ENCODE measurements at places on chromosomes 5 and 9.

DNA sequence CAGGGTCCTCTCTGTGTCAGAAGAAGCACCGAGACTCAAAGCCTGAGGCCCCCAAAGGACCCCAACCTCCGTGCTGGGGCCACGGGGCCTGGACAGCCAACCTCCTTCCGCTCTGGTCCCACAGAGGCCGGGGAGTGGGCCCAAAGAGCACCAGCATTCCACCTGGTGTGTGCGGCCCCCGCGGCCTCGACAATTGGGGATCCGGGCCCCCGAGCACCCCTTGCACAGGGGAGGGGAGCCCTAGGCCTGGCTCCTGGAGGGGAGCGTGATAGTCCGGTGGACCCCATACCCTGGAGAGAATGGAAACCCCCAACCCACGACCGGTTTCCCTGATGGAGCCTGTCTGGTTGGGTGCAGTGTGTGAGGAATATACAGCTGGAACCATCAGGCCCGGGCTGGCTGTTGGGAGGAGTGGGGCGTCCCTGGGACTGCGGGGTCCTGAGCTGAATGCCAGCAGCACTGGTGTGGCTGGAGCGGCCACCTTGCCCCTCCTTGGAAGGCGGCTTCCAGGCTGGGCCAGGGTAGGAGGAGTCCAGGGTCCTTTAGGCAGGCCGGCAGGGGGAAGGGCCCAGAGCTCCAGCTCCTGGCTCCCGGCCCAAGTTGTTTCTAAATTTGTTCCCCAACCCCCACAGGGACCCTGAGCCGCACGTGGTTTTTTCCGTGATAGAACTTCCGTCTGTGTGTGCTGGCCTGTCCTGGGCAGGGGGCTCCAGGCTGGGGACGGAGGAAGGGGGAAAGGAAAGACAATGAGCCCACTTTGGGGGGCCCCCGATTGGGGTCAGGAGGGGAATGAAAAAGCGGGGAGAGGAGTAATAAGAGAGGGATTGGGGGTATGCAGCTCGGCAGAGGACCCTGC, 825 bp upstream of the TOR4A start:
- peak; percentile 53 for DNase-seq

DNA sequence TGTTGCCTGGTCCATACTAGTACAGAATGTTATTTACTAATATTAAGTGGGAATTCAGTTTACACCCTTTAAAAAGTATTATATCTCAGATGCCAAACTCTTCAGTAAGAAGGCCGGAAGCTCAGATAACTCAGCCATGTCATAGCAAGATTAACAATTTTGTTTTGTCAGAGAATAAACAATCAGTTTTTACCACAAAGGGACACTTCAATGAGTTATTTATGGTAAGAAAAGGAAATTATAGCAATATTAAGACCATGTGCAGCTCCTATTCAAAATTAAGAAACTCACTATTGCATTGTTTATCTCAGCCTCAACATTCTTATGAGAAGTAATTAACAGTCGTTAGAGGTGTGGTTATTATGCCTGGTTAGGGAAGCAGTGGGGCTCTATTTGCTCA, 13.1 kb upstream of the ARL15 start:
- no peak for DNase-seq

- DNase-seq = no peak
These were observed 103.1 kb upstream of the TSLP start for GRCh38 chr5:110968246-110969005.

DNA sequence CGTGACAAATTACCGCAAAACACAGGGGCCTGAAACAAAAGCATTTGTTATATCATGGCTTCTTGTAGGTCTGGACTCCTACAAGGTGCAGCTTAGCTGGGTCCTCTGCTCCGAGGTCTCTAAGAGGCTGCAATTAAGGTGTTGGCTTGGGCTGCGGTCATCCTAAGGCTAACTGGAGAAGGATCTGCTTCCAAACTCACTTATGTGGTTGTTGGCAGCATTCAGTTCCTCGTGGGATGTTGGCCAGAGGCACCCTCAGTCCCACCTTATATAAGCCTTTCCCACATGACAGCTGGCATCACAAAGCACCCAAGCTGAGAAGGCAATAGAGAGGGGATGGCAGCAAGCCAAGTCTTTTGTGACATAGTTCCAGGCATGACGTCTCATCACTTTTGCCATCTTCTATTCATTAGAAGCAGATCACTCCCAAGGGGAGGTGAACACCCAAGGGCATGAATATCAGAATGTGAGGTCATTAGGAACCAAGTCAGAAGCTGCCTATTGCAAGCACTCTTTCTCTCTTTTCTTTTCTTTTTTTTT, 47.9 kb upstream of the ZBTB43 start:
- DNase-seq = no peak

DNA sequence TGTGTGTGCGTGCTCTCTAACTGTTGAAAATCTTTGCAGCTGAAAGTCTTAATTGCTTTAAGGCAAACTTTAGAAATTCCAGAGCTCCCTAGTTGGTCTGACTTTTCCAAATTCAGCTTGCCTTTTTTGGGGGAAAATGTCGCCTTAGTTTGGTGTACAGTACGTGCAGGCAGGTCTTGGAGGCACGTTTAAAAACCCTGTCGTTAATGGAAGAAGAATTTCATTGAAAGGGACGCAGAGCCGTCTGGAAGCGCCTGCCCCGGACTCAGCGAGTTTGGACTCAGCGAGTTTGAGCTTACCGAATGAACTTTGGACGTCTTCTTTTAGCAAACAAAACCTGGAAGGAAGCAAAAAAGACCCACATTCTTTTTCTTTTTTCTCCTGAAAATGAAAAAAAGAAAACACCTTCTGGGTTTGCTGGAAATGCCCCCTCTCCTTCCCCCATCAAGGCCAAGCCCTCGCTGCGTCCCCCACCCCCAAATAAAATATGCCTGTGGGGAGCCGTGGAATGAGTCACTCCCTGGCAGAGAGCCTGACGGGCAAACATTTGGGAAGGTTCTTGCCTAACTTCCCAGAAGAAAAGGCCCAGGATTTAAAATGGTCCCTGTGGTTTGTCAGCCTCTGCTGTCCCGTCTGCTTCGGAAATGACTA, 1.5 kb downstream of the NEK6 start:
- peak; percentile 91 for DNase-seq

DNA sequence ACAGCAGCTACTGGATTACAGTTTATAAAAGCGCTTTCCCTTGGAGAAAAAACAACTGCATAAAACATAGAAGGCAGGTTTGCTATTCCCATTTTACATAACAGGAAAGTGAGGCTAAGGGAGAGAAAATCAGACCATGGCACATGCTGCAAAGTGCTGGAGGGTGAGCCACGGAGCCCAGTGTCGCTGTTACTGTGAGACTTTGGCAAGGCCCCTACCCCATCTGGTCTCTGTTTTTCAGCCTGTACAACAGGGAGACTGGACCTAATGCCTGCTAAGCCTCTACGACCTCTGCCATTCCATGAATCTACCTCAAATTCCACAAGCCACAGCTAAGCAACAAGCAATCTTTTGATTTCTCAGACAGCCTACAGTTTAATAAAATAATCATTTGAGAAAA, 139.2 kb downstream of the GABBR2 start:
- DNase-seq = no peak

GRCh38 chr9:124789531-124789930, 12.6 kb downstream of the OLFML2A start:
- DNase-seq = no peak

DNA sequence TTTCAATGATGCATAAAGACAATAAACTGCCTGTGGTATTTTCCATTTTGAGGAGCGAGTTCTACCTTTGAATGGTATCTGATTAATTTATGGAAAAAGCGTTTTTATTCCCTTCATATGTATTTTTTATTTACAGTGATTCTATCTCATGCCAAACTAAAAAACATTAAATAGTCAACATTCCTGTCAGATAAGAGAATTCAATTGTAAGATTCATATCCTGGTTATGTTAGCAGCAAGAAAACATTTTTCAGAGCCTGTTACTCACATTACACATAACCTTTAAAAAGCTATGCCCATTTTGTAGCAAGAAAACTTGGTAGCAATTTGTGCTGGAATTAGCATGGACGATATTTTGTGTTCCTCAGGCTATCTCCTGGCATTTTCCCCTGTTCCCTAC, 55.1 kb upstream of the PRLR start:
- DNase-seq = no peak
